NCI-H1092 treated with DMSO at 0.1 percent for 48 hours (cell line): ENCODE measurements at places on chromosomes 12 and 14.

DNA sequence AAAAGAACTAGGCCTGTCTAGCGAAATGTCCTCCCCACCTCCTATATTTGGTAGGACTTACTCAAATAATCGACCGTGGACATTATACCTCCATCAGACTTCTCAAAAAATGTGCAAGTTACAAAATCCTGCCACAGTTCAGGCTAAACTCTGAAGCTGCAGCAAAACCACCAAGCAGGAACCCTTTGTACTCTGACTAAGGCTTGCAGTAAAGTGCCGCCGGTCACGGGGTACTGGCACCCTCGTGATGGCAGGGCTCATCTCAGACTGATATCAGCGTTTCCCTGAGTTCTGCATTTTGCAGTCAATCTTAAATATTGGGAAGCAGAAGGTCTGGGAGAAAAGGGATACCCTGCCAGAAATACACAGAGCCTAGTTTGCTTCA, 17.1 kb downstream of the SLC11A2 start:
- no peak for DNase-seq

DNA sequence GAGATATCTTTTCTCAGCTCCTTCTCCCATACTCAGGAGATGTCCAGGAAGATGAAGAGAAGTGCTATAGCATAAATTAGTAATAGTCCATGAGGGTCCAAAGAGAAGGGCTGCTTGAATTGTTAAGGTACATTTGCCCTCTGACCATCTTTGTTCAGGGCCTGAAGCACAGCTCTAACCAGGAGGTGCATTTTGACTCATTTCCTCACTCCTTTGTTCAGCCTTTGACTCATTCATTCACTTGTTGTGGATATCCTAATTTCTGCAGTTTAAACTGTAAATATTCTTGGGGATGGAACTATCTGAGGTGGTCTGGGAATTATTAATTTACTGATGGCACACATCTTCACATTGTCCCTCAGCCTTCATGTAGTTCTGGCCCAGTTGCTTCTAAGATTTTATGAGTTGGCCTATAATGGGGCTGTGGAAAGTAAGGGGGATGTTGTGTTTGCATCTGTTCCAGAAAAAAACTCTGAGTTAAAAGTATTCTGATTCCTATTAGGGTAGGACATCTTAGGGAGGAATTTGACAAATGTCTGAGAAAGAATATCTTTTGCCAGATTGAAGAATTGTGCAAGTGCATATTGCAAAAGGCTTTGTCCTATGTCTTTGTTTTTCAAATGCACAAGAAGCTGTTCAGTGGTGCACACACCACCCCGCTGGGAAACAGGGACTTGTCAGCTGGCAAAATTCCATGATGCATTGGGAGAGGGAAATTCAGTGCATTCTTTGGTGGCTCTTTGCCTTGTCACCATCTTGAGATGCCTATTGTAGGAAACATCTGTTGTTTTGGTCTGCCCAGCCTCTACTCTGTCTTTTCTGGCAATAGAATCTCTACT, 22.1 kb downstream of the SMOC1 start:
- no peak for DNase-seq

- no peak for DNase-seq
Observed at GRCh38 chr14:91484744-91485143, 25.4 kb downstream of the PPP4R3A start.

DNA sequence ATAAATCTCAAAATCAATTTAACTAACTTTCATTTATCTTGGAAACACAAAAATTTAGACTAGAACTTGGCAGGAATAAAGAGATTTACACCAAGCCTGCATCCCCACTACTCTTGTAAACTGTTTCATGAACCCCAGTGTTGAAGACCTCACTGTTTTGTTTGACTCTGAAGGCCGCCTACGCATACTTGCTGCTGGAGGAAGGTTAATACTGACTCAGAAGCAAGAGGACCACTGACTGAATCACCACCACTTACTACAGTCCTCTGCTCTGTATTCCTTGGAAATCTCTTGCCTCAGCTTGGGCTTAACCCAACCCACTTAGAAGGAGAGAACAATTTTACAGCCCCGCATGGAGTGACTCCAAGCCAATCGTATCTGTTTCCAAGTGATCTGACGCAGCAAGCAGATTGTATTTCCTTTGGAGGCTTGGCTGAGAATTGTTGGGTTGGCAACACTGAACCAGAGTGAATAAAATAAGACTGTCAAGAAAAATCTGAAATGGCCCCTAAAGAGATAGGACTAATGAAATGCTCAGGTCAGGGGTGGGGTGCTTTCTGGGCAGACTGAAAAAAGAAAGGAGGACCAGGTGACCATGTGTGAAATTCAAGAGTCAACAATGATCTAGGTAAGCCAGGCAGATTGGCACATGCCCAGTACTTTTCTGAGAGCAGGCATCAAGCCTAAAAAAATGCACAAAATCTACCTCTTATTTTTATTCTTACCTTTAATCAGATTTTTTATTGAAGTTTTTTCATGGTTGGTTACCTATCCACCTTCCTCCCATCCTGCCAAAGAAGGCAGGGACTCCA, 248.6 kb downstream of the ZFP36L1 start:
- no peak for DNase-seq

GRCh38 chr12:79344855-79345847, 345.6 kb downstream of the PAWR start:
- DNase-seq: peak; percentile 50

DNA sequence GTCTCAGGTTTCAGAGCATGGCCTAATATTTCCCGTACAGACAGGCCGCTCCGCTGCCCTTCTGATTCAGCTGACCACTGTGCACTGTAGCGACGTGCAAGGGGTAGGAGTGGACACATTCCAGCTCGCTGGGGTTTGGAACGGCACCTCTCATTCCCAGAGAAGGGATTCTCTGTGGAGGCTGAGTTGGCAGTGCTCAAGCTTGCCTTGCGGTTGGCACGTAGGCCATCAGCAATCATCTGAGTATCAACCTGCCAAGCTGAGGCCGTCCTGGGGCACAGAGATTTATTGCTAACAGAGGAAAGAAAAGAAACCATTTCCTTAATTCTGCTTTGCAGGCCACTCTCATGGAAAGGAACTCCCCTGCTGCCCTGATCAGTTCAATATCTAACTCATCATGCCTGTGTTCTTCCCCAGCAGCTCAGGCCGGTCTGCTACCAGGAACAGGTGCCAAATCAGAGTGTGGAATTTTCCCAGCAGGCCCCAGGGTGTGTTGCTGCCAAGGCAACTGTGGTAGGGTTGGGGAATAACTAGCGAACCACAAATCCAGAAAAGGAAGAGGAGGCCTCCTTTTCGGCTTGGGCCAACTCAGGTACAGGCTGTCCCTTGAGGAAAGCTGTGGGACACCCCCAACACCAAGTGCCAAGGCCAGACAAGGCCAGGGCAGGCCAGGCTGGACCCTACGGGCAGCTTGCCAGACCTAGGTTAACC, 92.5 kb downstream of the SSPN start:
- DNase-seq: no peak

- DNase-seq: peak; percentile 12
Observed at GRCh38 chr14:99575043-99576023, 28.7 kb downstream of the CCDC85C start.

- DNase-seq: peak; percentile 60
Observed at GRCh38 chr12:63151623-63152320, 771 bp upstream of the AVPR1A start.

DNA sequence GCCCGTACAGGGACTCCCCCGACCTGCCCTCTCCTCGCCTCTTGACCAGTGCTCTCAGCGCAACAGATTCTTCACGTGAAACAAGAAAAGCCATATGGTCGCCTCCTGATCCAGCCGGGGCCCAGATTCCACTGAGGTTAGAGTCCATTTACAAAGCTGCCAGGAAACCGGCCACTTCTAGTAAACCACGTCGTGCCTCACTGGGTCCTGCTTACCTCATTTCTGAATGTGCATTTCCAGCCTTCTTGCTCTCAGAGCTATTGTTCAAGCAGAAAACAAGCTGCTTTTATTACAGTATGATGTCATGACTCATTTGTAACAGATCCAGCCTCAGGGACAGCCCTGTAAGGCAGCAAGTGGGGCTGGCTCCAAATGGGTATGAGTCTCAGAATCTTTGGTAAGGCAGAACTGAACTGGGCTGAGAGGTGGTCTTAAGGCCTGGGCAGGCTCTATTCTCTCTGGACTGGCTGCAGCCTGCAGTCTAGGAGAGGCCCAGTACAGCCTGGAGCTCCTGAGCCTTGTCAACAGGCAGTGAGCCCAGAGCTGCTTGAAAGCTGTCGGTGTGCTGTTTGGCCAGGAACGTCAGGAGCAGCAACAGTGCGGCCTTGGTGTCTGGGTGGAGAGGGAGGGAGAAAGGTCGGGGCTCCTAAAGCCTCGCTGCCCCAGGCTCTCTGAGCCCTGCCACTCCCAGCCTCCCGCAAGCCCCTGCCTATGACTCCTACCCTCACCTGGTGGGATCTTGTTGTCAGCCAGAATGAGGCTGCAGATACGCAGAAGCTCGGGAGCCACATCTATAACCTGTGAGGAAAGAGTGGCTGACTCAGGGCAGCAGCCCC, 8.3 kb downstream of the REC8 start:
- DNase-seq: no peak

DNA sequence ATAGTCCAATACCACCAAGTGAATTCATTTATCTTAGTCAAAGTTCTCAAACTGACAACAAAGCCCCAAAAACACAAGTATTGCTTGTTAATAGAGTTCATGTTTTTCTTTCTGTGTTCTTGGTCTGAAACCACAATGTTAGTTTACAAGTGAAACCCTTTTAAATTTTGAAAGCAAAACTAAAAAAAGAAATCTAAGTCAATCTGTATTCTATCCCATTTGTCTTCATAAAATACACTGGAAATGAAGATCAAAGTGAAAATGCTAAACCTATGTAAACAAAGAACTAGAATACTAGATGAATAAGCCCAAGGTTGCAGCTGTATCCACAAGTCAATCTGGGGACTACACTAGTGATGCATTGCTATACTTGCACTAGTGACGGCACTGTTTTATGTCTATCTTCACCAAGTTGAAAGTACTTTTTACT, 10.4 kb downstream of the MAP4K5 start:
- no peak for DNase-seq
